ENCODE measurements at places on chromosomes 13 and 19.

- no peak for DNase-seq
Observed at GRCh38 chr13:68030152-68030809, 800.1 kb upstream of the PCDH9 start.

DNA sequence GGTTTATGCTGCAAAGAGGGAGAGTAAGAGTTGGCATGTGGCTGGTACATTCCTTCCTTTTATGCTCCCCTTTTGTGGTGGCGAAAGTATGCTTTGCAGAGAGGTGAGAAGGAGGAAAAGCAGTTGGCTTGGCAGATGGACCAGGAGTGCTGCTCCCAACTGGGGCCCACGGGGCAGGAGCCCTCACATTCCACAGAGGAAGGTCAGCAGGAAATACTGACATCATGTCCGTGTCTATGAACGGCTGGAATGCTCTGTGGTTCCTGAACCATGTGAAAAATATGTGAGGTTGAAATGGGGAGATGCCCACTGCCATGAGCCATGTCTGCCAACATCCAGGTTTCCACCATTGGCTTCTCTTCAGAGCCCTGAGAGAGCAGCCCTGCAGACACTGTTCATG is 33.3 kb upstream of the GAS6 start:
- DNase-seq: no peak

DNA sequence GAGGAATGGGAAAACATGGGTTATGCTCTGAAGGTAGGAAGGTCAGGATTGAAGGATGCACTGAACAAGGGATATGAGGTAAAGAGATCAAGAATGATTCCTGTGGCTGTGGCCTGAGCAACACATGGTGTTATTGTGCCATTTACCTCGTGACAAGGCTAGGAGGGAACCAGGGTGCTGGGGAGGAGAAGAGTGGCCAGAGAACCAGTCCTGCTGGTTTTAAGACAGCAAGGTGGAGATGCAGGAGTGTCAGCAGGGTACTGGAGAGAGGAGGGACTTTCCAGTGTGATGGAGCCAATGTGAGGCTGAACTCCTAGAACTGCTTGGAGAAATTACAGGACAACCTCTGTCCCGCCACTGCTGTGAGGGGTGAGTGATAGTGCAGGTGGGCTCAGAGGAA is 282.4 kb downstream of the MYO16 start:
- DNase-seq: no peak

DNA sequence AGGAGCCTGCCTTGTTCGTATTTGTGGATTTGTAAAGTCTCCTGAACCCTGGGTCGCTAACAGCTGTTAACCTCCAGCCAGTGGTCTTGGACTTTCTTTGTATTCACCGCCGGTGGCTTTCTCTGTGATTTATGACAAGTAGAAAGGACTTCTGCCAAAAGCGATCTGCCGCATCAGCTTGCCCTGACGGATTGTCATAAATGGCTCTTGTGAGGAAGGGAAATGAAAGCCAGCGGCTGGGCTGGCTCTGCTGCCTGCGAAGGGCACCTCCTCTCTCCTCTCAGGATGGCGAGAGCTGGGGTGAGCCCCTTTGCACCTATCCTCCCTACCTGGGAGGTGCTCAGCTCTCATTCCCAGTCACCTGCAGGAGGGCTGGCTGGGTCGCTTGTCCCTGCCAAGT is 25.6 kb downstream of the DHRS12 start:
- DNase-seq: no peak

DNA sequence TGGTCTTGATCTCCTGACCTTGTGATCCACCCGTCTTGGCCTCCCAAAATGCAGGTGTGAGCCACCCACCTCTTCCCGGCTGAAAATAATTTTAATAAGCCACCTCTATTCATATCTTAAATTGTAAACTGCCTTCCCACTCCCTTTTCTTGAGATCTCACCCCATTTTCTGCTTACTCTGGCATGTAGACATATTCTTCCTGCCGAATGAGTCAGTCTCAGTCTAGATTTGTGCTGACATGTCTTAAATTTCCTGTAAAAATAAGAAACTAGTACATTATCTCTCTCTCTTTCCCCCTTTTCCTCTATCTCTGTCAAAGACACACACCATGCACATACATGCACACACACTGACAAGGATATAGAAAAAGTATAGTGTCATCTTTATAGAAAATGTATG is 60.9 kb downstream of the THSD1 start:
- DNase-seq: no peak

DNA sequence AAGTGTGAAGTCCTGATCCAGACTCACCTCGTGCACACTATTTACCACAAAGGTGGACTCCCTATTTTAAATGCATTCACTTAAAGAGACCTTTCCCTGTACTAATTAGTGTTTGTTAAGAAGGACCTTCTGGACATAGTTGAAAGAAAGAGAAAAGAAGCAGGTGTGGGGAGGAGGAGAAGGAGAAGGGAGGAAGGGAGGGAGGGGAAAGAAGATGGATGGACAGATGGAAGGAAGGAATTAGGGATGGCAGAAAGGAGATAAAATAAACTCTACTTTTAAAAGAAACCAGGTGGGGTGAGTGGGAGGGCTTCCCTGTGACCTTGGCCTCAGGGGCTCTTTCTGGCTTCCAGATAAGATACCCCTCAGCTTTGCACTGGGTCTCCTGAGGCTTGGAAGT is 21.4 kb downstream of the ZNF175 start:
- DNase-seq: no peak

GRCh38 chr13:76764429-76764828 is 121.8 kb downstream of the KCTD12 start:
- no peak for DNase-seq

- DNase-seq: no peak
Observed at GRCh38 chr13:58950911-58951310, 1212.8 kb downstream of the DIAPH3 start.

DNA sequence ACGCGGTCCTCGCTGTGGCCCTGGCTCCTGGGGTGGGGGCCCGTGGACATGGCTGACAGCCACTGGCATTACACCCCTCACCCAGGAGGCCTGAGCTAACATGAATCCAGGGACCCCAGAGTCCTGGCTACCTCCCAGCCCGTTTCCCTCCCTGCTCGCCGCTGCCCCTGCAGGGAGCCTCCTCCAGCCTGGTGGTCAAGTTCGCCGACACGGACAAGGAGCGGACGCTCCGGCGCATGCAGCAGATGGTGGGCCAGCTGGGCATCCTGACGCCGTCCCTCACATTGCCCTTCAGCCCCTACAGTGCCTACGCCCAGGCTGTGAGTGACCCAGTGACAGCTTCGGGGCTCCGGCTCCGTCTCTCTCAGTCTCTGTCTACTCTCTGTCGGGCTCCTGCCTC is 56.6 kb downstream of the CELF5 start:
- DNase-seq: no peak

DNA sequence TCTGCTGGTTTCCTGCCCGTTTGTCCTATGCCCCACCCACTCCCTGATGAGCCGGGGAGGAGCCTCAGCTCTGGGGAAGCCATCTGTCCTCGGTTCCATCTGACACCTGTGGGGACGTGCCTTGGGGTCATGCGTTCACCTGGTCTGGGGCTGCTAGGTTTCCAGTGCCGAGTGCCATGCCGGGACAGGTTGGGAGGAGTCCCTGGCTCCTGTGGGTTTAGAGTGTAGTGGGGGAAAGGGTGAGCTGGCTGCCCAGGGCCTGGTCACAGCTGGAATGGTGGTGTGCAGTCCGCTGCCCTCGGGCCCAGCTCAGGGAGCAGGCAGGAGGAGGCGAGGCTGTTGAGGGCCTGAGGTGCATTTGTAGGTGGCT is 2.5 kb downstream of the KDM4B start:
- peak; percentile 61 for DNase-seq

GRCh38 chr13:31350560-31350959 is 150.8 kb downstream of the B3GLCT start:
- no peak for DNase-seq

DNA sequence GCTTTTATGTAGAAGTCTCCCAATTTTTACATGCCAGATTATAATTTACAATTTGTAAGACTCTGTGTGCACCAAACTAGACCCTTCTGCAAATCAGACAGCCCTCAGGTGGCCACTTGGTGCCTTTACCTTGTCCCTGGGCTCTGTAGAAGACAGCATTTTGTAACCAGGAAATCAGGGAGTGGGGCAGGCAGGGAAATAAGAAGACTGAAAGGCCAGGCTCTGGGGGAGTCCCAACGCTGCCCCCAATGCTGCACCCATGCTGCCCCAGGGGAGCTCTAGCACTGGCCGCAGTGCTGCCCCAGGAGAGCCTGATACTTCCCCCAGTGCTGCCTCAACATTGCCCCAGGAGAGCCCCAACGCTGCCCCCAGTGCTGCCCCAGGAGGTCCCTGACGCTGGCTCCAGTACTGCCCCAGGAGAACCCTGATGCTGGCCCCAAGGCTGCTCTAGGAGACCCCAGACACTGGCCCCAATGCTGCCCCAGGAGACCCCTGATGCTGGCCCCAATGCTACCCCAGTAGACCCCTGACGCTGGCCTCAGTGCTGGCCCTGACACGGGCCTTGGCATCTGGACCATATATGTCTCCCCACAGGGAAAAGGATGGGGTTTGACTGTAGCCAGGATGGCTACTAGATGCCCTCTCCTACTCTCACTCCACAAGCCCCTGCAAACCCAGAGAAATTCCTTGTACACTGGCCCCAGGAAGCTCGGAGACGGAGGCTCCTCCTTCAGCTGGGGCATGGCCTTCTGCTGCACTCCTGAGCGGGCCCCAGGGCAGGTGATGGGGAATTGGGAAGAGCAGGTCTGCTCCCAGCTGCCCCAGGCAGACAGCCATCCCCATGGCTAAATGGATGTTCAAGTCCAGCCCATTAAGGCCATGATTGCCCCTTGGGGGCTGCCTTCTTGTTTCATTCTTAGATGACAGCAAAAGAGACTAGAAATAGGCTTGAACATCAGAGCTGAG is 23.6 kb downstream of the VSTM2B start:
- DNase-seq: no peak

GRCh38 chr19:31127134-31127967 is 221.9 kb downstream of the TSHZ3 start:
- DNase-seq: no peak

DNA sequence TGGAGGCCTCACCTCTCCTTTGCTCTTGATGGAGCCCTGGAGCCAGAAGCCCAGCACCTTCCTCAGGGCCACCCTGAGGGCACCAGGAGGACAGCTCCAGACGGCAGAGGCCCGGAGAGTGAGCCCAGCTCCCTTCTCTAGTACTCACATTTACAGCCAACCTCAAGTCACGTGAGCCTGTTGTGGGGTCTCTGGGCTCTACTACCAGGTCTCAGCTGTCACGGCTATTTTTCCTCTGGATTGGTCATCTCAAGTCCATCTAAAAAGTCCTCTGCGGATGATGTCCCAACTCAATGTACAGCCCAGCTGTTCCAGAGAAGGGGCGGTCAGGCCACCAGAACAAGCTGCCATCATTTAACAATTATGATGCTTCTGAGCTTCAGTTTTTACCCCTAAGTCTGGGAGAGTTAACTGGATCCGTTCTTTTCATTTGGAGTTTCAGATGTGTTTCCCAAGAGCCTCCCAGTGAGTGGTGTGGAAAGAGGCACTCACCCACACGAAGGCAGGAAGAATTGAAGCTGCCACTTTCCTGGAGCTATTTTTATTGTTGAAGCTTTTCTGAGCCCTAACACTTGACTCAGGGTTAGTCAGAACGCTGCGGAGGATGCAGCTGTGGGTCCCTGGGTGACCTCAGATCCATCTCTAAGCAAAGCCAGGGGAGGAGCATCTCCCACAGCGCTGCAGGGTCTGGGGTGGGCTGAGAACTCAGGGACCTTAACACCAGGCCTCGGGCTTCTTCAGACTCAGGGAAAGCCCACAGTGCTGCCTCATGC is 143.5 kb upstream of the UBL3 start:
- no peak for DNase-seq

- DNase-seq: no peak
Observed at GRCh38 chr13:19673473-19674430, 40.3 kb downstream of the MPHOSPH8 start.

- DNase-seq: no peak
Observed at GRCh38 chr13:113398963-113399754, 35.2 kb upstream of the GRTP1 start.

GRCh38 chr13:26957182-26957581 is 196.6 kb upstream of the GPR12 start:
- DNase-seq: no peak

Measured in activated CD8-positive, alpha-beta memory T cell treated with anti-CD3 and anti-CD28 coated beads, Interleukin-2, amount 50 U/mL, for 48 hours (primary cell).